CD8-positive, alpha-beta T cell (primary cell): ENCODE measurements at places on chromosomes 5 and 9.

DNA sequence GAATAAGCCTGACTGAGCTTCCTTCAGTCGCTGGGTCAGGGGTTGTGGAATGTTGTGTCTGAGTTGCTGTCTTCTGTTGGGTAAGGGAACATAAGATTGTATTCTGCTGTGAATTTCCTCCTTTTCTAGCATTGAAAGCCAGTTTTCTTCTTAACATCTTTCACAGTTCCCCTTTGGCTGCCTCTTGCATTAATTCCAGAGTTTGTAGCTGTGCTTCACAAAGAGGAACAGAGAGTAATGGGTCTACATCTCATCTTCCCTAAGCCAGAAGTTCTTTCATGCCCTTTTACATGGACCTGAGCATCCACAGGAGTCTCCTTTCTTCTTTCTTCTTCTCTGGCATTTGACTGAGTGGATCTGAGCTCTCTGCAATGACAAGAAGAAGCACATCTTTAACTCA, 686.8 kb downstream of the KCTD16 start:
- DNase-seq, result no peak

- peak; percentile 83 for DNase-seq
Observed at GRCh38 chr9:94870793-94871558, 144.5 kb downstream of the AOPEP start.

DNA sequence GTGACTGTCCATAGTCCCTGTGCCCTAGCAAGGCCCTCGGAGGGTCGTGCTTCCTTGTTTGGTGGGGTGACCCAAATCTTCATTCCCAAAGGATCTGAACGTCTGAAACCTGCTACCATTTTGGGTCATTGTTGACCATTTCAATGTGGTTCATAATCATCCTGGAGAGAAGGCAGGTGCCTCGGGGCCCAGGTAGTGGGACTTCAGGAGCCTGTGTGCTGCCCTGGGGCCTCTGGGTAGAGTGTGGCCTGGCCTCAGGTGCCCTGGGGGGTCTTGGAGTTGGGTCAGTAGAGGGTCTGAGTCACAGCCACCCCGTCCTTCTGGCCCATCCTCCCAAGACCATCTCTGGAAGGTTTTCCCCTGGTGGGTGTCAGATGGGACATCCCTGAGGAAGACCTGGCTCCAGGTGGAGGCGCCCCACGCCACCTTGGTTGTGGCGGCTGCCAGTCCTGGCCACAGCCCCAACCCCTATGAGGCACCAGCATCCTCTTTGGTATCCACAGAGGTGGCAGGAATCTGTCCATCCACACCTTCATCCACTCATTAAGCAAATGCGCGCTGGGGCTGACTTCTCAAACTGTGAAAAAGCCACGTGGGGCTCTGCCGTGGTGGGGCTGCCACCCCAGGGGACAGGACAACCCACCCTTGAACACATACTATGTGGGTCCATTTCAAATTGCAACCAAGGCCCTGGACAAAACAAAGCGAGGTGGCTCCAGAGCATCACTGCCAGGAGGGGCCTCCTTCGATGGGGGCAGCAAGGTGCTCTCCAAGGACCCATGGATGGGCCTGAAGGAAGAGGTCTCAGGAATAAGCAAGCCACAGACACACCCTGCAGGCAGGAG, 41.6 kb upstream of the FCN1 start:
- no peak for DNase-seq

GRCh38 chr9:128945798-128946501, 1.5 kb downstream of the DOLK start:
- DNase-seq, result no peak

- no peak for DNase-seq
Observed at GRCh38 chr5:39432696-39433530, 8.1 kb upstream of the DAB2 start.
